Prostate gland (tissue), 2 donors: ENCODE measurements at places on chromosomes 11 and 22. TPM values are rescaled to one million over a fixed set of nuclear protein-coding genes. Genes with fewer than 3 reads are reported as not detected.

The CDC42EP2 gene
- 8.7 TPM for total RNA-seq

The PRR33 gene
- total RNA-seq = not detected

The CCDC81 gene
- 1.2 TPM for total RNA-seq

DNA sequence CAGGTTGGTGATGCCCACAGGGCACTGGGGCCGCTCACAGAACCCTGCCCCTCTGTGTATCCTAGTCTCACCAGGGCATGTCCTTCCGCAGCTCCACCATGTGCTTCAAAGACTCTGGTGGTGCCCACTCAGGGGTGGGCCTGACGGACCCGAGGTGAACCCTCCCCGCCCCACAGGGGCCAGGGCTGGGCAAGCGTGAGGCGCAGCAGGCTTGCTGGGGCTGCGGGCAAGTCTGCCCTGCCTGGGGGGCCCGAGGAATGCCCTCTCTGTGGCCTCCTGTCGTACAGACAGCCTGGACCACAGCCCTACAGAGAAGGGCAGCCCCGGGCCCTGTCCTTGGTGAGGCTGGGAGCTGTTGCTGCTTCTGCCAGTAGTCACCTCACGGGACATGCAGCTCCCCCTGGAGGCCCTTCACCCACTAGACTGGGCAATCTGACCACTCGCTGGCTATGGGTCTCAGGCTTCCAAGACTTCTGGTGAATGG lies 40.2 kb downstream of the TBX1 start:
- no peak for DNase-seq

DNA sequence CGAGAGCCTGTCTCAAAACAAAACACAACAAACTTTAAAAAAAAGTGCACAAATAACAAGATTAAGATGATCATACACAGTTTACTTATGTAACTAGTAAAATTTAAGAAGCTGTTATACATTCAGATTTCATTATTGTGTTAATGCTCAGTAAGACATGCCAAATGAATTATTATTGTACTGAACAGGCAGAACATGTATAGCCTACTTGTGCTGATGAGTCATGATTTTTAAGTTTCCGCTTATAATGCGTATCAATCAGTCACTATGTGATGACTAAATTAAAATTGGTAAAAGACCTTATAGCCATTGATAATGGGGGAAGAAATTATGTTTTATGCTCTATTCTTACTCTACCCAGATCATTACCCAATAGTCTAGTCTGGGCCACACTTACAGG lies 20.5 kb upstream of the EXPH5 start:
- no peak for DNase-seq

DNA sequence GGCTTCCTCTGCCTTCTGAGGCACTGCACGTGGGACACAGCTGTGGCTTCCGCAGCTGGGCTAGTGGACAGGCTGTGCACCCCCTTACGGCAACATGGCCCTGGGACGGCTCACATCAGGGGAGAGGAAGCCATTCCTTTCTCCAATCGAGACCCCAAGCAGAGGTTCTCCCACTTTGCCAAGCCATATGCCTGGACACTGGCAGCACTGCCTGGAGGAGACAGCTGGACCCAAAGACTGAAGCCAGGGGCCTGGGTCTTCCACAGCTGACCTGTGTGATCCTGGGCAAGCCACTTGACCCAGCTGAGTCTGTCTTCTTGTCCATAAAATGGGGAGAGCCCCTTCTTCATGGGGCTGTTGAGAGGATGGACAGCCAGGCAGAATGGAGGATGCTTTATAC lies 65.4 kb downstream of the SHISAL1 start:
- no peak for DNase-seq
